ENCODE measurements at places on chromosomes 6 and 20. TPM values are rescaled to one million over a fixed set of nuclear protein-coding genes. Genes with fewer than 3 reads are reported as not detected.

Gene OR12D2
- not detected for polyA plus RNA-seq

Gene ETV7
- 6.6 TPM for polyA plus RNA-seq

Gene SMLR1
- polyA plus RNA-seq, result not detected

Gene CTAGE9
- polyA plus RNA-seq, result not detected

Gene CALHM4
- polyA plus RNA-seq, result not detected

Gene HRH3
- polyA plus RNA-seq, result not detected

Measured in lung (tissue), 17 donors.